NCI-H1092 (cell line): ENCODE measurements at places on chromosomes 4 and X.
A peak's percentile ranks its signal among the peaks of the same experiment; 100 is the strongest.

GRCh38 chrX:2516623-2517022 lies 15.8 kb upstream of the DHRSX start:
- DNase-seq = no peak

DNA sequence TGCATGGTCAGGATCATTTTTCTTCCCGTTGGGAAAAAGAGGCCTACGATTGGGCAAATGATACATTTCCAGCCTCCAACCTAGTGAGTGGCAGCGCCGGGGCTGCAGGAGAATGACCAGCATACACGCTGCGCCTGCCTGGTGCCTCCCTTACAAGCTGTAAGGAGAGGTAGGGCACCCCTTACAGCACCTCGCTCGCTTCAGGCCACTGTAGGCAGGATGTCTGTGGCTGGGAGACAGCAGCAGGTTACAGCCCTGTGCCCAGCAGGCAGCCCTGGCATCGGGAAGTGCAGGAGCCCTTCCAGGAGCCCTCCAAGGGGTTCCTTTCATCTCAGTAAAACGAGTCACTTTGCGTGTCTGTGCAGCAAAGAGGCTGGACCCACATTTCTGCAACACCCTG lies 88.4 kb downstream of the EVC start:
- no peak for DNase-seq

DNA sequence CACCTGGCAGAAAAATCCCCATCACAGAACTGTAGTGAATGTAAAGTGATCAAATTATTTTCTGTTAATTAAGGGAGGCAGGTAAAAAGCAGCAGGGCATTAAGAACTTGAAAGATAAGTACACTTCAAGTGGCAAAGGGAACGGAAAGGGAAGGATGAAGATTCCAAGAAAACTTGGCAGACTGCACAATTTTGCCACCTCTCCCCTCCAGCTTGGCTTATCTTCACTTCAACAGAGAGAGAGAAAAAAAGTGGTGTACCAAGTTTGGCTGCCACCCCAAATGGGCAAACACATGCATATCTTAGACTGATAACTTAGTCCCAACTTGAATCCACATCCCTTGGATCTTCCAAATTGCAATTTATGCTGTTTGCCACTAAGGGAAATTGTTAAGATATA lies 598.1 kb upstream of the ACTRT1 start:
- no peak for DNase-seq

DNA sequence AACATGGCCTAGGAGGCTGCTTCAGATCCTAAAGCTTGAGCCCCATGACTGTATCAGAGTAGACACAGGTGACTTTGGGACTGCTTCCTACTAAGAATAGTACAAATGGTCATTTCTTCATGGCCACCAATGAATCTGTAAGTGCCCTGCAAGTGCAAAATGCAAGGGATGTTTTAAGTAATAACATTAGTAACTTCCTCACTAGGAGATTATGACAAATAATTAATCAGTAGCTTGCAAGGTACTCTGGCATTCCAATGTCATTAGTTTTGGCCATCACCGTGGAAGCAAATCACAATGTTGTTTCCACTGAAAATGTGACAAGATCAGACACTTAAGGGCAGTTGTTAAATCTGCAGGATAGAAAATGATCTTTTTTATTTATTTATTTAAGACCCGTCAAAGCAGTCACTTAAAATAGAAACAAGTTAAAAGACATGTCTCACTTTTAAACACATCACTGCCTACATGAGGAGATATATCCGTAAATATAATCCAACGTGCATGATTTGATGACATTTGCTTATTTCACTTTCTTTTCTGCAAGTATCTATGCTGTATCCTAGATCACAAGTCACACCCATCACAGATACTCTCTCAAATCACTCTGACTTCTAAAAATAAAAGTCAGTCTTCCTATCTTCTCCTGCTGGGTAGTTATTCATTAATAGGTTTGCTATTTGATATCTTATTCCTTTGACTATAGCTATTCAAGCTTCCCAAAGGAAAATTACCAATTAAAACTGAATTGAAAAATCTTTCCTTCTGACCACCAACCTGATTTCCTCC lies 400.6 kb downstream of the IL15 start:
- no peak for DNase-seq

GRCh38 chr4:9867751-9868425 lies 86.5 kb downstream of the DRD5 start:
- DNase-seq = peak; percentile 72

DNA sequence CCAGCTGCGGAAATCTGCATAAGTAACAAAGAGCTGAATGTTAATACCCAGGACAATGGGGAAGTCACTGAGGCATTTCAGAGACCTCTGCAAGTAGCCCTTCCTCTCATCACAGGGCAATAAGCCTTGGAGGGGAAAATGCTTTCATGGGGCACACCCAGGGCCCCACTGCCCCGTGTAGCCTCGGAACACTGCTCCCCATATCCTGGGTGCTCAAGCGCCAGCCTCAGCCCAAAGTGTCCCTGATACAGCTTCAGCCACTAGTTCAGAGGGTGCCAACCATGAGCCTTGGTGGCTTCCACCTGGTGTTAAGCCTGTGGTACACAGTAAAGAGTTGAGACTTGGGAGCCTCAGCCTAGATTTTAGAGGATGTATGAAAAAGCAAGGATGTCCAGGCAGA lies 402.8 kb upstream of the CXorf51A start:
- no peak for DNase-seq

GRCh38 chrX:121570072-121570841 lies 522.8 kb downstream of the GLUD2 start:
- DNase-seq = no peak

GRCh38 chr4:1075225-1075624 lies 38.1 kb downstream of the RNF212 start:
- DNase-seq = no peak

GRCh38 chr4:151729731-151730559 lies 30.9 kb downstream of the GATB start:
- DNase-seq = no peak

GRCh38 chr4:24849756-24850155 lies 54.4 kb downstream of the SOD3 start:
- no peak for DNase-seq

DNA sequence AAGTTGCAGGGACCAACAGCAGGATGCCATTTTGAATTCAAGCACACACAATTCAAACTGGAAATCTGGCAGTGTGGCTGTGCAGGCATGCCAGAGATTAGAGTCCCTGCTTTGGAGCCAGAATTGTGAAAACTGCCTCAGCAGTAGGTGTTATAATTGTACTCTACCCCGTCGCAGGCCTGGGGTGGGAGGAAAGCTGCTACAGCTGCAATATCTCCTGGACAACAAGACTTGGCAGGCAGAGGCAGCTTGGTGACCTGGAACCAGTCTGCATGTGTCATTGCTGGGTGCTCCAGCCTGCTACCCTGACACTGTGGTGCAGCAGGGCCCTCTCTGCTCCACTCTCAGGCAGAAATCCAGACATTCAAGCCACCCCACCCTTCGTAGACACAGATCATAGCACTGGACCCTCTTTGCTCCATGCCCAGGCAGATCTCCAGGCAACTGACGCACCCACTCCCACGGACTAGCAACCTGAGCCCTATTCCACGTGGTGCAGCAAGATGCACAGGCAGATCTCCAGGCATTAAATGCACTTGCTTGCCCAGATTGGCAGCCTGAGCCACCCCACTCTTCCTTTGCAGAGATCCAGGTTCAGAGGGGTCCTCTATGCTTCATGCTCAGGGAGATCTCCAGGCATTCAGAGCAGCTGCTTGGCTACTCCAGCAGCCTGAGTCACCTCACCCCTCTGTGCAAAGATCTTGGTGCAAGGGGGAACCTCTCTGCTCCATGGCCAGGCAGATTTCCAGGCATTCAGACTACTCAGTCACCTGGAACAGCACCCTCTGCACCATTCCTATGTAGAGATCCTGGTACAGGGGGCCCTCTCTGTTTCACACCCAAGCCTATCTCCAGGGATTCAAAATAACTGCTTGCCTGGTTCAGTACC lies 140.5 kb downstream of the LRBA start:
- no peak for DNase-seq

DNA sequence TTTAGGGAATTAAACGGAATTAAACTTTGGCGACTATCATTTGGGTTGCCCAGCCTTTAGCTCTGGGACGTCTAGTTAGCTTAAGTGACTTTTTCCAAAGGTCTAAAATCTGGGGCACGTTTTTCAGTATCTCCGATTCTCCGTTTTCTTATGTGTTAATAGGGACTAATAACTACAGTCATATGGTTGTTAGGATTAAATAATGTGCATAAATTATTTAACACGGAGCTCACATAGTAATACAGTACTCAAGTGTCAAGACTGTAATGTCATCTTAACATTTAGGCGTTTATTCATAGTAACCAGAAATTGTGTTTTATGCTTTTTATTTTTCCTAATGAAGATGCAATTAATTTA lies 466 bp upstream of the CCNA2 start:
- DNase-seq = no peak

DNA sequence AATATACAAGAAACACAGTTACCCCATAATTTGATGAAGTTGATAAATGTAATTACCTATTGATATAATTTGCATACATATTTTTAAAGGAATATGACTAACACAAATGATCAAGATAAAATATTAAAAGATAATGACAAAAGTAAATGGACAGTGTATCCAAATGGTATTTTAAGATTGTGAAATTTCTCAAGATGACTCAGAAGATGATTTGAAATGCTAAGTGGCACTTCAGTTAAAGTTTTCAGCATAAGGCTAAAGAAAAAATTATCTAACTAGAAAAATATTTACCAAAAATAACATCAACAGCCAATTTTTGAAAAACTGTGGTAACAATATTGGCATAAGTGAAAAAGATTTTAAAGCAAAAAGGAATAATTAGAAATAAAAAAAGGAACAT lies 248.4 kb upstream of the NDST4 start:
- no peak for DNase-seq

- no peak for DNase-seq
Measured at GRCh38 chrX:153643431-153644351, 3.3 kb upstream of the DUSP9 start.

GRCh38 chr4:26173619-26174018 lies 147.2 kb upstream of the RBPJ start:
- DNase-seq = no peak

DNA sequence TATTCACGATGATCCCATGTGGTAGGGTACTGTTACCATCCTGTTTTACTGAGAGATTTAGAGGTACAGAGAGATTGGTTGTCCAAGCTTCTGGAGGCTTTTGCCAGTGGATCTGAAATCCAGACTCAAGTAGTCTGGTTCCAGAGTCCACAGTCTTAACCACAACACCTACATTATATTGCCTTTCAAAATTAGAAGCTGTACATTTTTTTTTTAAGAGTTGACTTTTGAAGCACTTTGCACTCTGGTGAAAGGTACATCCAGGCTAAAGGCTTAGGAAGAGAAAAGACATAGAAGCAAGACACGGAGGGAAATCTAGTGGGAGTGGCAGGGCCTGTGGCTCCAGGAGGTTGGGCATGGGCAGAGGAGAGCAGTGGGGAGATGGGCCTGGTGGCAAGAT lies 122.1 kb downstream of the AFF1 start:
- DNase-seq = no peak

- no peak for DNase-seq
Measured at GRCh38 chr4:86586160-86586572, 7.9 kb upstream of the PTPN13 start.

- no peak for DNase-seq
Measured at GRCh38 chrX:147522981-147523380, 388.7 kb upstream of the FMR1 start.

DNA sequence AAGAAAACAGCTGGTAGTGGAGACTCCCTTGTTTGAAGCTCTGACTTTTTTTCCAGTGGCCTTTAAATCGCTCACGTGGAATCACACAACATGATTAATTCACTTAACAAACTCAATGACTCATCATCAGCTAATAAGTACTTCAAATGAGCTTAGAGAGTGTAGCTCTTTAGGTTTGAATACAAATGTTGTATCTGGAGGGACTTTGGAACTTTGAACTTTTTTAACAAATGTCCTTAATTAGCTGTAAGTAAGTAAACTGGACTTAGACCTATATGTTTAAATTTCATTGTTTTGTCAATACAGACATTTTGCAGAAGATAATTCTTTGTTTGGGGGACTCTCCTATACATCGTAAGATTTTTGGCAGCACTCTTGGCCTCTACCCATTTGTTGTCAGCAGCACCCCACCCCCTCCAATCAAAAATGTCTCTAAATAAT lies 581.1 kb downstream of the SPRY1 start:
- no peak for DNase-seq

DNA sequence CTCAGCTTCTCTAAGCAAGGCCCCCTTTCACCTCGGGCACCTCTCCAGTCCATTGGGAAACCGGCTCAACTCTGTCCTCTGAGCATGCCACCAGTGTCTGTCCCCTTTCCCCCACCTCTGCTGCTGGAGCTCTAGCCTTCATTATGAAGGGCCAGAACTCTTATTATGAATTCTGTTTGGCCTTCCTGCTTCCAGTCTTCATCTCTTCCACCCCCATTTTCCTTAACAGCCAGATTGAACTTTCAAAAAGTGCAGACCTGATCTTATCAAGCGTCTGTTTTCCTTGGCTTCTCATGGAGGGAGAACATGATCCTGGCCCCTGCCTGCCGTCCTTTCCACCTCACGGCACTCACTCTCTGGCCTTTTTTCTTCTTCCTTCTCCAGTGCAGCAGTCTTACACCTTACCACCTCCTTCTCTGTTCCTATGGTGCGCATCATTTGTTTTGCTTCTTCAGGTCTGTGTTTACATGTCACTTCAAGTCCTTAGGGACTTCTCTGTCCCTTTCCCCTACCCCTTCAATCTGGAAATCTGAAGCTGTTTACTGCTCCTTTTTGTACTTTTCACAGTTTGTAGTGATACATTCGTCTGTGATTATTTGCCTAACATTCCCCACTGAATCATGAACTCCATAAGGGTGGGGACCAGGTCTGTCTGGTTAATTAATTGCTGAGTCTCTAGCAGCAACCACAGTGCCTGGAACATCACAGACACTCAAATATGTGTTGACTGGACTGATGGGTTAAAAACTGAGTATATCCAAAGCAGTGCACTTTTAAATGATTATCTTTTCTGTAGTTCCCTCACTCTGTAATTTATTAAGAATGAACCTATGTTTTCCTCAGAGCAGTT lies 55.8 kb downstream of the FNIP2 start:
- no peak for DNase-seq

- DNase-seq = no peak
Measured at GRCh38 chr4:159266981-159267868, 164.3 kb downstream of the RAPGEF2 start.

DNA sequence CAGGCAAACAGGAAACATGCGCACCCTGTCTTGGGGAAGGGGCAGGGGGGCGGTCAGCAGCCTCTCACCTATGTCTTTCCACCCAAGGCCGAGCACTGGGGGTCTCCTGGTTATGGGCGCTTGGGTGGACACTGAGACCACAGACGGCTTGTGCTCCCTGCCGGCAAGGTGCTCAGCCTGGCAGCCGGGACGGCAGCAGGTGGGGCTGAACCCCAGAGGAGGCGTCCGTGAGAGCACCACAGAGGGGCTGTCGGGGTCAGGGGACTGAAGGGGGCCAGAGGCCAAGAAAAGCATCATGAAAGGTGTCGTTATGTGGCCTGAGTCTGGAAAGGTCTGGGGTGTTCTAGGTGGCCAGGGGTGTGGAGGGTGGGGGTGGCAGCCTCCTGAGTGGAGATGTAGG lies 19.6 kb downstream of the DOK7 start:
- no peak for DNase-seq

GRCh38 chr4:171928336-171928735 lies 115.1 kb downstream of the GALNTL6 start:
- DNase-seq = no peak
